ENCODE measurements at places on chromosomes 3 and 15.

DNA sequence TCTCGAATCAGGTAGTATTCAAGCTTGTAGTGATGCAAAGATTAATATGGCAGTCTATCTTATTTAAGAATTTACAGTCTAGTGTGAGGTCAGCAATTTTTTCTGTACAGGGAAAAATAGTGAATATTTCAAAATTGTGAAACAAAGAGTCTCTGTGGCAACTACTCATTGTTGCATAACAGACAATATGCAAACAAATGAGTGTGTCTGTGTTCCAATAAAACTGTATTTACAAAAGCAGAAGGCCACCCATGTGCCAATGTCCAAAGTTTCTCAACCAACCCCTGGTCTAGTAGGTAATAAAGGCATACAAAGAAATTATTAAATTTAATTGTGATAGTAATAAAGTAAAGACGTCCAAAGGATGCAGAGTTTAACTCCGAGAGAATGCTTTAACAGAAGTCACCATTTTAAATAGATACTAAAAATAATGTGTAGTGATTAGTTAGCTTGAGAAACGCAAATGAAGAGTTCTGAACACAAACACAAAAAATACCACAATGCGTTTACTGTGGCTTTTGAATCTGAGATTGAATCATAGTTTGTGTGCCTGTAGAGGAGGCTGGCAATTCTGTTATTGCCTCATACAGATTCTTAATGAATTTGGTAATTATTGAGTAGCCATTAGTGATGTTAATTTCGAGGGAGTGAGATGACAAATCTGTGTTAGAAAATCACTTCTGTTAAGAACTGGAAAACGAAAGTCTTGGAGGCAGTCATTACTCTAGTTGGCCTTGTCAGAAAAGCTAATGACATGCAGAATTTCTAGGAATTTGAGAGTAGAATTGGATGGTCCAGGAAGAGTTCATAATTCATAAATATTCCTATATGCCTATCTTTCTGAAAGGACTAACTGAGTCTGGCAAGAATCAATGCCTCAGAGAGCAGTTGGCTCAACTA, 48.7 kb downstream of the CADM2 start:
- DNase-seq, result no peak

- DNase-seq, result no peak
Observed at GRCh38 chr3:39457361-39457760, 10.1 kb upstream of the MOBP start.

DNA sequence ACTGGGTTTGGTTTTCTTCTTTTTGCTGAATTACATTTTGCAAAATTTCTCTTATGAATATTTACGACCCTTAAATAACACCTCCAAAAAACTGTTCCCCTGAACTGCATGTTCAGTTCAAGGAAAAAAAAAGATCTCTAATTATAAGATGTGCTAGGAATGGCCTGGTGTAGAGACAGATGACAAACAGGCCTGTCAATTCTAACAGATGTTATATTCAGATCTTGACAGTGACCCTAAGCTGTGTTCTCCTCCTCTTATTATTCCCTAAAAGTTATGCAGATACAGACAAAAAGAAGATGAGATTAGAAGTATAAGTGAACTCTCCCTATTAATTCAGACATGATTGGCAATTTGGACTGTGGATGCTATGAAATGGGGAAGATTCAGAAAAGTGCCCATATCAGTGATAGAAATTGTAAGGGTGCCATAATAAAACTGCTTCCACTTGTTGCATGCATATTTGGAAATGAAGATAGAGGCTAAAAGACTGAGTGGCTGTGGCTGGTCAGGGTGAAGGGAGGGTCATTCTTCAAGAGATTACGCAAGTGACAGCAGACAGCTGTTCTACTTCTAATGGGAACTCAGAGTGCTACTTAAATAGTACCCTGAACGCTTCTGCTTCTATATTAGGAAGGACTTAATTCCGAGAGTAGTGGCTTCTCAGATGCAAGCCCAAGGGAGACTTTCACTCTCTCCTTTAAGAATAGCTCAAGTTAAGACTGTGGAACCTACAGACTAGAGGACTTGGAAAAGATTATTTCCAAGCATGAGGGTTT, 75.5 kb downstream of the ADAMTS9 start:
- no peak for DNase-seq

DNA sequence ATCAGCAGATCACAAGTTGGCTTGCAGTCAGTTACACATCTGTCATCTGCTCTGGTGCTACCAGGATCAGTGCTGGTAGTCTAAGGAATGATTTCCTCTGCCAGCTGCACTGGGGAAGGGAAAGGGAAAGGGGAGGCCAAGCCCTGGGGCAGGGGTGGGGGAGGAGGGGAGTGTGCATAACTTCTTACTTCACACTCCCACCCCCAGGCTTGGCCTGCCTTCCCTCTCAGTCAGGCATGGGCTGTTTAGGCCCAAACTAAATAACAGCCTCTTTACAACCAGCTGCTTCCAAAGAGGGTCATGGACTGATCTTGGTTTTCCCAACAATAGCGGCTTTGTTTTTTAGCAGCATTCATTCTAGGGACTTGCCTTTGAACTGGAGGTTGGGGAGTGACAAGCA, 86.1 kb upstream of the PSMD6 start:
- no peak for DNase-seq

GRCh38 chr15:43991206-43991605, 164.4 kb downstream of the WDR76 start:
- DNase-seq, result no peak

DNA sequence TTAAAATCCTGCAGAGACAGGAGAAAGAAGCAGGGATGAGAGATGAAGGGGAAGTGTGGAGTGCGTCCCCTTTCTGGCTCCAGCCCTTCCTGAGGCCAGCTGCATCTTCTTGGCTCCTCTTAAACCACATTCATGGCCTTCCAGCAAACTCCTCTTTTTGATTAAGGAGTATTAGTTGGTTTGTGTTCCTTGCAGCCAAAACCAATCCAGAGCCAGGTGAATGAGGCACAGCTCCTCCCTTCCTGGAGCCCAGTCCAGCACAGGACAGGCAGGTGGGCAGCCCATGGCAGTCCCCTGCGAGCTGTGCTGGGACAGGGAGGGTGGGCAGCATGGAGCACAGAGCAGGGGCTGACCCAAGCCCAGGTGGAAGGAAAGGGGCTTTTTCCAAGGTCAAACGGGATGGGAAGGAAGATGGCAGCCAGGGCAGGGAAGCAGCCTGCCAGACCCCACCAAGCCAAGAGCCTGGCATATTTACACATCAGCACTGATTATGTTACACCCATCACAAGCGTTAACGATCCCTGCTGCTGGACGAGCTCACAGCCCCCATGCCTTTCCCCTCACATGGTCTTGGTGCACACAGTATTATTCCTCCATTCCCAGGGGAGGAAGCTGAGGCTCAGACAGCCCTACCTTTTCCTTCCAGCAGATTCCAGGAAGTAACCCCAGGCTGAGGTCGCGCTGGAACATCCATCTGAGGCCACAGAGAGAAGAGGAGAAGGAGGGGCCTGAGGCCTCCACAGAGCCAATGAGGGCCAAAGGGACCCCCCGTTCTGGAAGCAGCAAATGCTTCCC, 175.6 kb downstream of the SMAD6 start:
- DNase-seq, result no peak

DNA sequence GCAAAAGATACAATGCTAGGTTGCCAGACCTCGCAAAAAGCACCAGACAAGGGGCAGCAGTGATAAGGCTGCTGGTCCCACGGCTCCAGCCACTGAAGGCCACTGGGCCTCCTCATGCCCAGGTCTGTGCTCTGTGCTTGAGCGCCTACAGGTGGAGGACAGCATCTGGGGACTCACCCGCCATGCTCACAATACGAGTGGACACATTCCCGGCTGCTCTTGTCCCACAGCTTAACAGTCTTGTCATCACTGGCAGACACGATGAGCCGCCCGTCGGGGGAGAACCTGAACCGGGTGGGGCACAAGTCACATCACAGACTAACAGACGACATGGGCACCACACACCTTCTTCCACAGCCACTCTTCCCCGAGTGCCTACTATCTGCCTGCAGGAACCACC, 7.4 kb downstream of the POC1A start:
- DNase-seq, result no peak

GRCh38 chr3:127027811-127028548, 45.1 kb downstream of the PLXNA1 start:
- no peak for DNase-seq
